Pulmonary artery endothelial cell (primary cell): ENCODE measurements at places on chromosomes 16 and 17. TPM values are rescaled to one million over a fixed set of nuclear protein-coding genes. Genes with fewer than 3 reads are reported as not detected.

GRCh38 chr17:39751637-39752036, 13.9 kb downstream of the GRB7 start:
- DNase-seq = no peak

GRCh38 chr17:79897243-79898063, 58.2 kb upstream of the CBX4 start:
- DNase-seq = no peak

GRCh38 chr17:1509290-1509881, 7.0 kb downstream of the INPP5K start:
- DNase-seq = no peak

DNA sequence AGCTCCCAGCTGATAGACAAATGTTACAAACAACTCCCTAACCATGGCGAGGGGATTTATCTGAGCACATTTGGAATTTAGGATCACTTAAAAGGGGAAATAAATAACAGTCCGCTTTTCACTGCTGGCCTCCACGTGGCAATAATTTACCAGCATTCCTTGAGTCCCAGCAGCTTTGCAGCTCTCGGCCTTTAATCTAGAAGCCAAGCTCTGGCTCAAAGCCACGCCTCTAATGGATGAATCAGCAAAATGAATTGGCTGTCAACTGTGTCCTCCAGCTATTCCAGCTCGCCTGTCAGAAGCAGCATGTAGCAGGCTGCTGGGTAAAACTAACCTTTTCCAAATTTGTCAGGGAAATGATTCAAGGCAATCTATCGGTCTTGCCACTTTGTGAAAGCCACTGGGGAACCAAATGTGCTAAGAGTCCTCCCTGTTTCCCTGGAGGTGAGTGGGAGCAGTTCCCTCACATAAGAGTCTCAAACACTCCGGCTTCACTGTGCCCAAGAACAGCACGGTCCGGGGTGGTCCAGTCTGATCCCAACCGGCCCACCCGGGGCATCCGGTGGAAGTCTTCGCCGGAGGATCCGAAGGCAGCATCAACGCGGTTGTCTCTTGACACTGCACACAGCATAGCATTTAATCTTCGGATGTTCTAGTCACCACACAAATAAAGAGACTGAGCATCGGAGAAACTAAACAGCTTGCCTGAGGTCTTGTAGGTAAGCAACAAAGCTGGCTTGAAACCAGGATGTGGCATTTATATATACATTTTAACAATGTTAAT, 143.3 kb downstream of the PARN start:
- peak; percentile 71 for DNase-seq

DNA sequence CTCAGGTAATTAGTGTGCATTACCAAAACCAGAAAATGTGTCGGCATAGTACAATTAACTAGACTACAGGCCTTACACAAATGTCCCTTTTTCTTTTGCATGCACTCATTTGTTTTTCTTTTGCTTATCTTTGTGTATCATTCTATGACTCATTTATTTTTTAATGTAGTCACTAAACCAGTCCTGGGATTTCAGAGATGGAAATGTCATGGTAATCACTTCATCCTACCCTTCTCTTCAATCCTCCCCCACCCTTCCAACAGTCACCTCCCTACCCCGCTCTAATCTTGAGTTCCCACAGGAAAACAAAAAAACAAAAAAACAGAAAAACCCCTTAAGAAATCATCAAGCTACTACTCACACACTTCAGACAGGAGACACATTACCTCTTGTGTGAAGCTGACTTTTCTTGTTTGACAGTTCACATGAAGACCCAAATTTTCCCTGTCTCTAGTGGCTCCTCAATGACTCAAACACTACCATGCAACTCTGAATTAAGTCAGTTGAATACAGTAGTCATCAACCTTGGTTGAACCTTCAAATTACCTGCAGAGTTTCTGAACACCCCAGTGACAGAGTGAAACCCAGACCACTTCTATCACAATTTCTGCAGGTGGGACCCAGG, 242.4 kb upstream of the SALL1 start:
- no peak for DNase-seq

GRCh38 chr17:43427362-43428043, 28.7 kb downstream of the ARL4D start:
- DNase-seq = no peak

- DNase-seq = peak; percentile 84
These were observed at the start of gene NLRP1 for GRCh38 chr17:5584383-5585286. TSS of gene NLRP1 (minus strand) at chr17:5584509. CDS start at chr17:5583957, 552 bp downstream.

DNA sequence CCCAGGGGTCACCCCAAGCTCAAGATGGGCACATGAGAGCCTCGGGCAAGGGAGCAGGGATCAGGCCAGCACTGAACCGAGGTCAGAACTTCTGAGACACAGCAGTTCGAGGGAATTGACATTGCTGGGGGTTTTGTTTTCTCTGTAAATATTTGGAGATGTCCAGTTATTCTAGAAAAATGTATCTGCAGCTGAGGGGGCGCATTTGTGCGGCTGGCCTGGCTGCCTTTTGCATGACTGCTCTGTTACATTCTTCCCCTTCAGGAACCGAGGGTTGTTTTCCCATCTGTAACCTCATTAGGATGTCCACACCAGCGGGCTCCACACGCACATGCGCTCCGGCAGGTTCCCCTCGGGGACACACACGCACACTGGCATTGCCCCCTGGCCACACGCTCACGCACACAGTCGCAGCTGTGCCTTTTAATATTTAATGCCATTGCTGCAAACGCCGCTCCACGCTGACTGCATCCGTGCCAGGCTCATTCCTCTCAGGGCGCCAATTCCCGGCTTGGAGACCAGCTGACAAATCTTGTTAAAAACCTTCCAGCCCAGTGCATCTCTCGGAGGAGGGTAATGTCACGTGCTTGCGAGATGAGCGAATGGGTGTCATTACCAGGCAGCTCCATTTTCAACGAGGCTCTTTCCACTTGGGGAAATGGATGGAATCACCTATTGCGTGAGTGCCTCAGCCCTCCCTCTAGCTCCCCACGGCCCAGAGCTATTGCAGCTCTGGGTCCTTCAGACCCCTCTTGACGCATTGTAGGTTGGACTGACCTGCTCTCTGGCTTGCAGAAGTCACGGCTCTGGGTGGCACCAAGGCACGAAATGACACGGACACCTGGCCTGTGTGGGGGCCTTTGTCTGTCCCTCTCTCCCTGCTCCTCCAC, 13.1 kb downstream of the CCR7 start:
- no peak for DNase-seq

- DNase-seq = no peak
These were observed 22.1 kb downstream of the SPACA3 start for GRCh38 chr17:33013596-33014375.

GRCh38 chr17:82267575-82268379, 5.7 kb downstream of the CSNK1D start:
- peak; percentile 64 for DNase-seq

DNA sequence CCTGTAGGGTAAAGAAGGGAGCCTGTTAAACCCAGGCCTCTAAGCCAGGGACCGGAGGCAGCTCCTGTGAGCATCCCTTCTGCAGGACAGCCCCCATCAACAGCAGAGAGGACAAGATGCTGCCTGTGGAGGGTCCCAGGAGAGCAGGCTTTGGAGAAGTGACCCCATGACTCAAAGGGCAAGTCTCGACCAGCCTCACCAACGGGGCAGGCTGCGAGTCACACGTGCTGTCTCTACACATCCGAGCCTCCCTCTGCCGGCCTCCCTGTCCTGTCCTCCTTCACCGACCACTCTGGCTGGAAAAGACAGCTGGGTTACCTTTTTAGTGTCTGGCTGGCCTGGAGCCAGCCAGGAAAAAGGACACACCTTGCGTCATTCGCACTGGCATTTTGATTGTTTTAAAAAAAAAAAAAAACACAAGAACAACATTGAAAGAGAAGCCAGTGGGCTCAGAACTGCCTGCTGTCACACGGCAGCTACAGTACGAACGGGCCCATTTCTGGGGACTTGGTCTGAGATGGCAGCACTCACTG, 74.5 kb upstream of the RCVRN start:
- no peak for DNase-seq

GRCh38 chr17:68381076-68381900, 76.0 kb downstream of the WIPI1 start:
- DNase-seq = no peak

- DNase-seq = no peak
These were observed 3.8 kb upstream of the TLCD2 start for GRCh38 chr17:1713878-1714426.

DNA sequence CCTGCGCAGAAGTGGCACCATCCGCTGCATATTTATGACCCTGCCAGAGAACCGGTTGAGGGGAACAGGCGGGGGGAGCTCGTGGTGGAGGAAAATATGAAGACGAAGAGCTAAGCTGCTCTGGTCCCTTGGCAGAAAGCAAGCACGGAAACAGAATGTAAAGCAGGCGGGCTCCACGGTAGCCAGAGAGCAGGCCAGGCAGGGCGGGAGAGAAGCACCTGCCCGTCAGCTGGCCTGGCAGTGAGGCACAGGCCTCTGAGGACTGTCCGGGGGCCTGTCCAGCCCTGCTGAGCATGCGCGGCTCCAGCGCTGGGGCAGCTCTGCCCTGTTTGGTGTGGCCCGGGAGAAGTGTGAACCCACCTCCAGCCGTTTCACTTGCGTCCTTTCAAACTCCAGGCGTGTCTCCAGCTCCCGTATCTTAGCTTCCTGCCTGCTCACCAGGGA, 46.7 kb downstream of the PIPOX start:
- no peak for DNase-seq

GRCh38 chr16:82432261-82432660, 194.5 kb upstream of the CDH13 start:
- no peak for DNase-seq

DNA sequence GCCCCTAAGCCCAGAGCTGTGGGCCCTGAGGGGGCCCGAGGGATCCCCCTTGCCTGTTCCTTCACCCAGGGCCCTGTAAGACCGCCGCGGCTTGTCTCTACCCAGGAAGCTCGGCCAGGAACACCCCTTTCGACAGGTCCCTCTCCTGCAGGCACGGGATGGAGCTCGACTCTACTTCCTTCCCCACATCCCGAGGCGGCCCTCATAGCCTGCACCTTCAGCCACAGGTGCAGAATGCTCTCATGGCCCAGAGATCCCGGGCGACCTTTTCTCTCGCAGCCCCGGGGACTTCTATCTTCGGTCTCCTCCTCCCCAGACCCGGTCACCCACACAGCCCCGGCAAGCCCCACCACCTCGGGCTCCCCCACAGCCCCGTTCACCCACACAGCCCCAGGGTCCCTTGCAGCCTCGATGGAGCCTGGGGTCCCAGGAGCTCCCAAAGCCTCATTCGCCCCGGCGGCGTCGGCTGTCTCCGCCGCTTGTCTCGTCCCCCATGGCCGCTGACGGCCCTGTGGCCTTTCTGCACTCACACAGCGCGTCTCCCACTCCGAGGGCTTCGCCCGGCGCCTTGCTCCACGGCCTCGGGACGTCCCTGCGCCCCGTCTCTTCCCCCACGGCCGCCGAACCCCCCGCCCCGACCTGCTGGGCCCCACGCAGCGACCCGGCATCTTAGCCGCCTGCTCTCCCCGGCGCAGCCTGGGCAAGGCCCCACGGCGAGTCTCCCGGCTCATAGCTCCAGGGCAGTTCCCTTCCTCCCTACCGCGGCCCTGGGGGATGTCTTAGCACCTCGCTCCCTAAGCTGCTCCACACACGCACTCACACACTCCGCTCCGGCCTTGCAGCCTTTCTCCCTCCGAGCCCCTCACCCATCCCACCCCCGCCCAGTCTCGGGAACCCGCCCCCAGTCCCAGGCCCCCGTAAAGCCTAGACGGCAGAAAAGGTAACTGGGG, 650 bp downstream of the KIAA0753 start:
- no peak for DNase-seq

Gene ZFPM1
- 1.2 and 2.0 TPM in 2 replicates for total RNA-seq

Gene CYBA
- 20.8 and 34.5 TPM in 2 replicates for total RNA-seq

Gene SPNS3
- total RNA-seq = 0.13 and 0.21 TPM in 2 replicates

Gene KRT12
- total RNA-seq = not detected in 2 replicates

Gene KRT14
- 0.07 and 0.18 TPM in 2 replicates for total RNA-seq
